ENCODE measurements at places on chromosomes 1 and 21. TPM values are rescaled to one million over a fixed set of nuclear protein-coding genes. Genes with fewer than 3 reads are reported as not detected.
A peak's percentile ranks its signal among the peaks of the same experiment; 100 is the strongest.

Gene MX2
- 9.7 TPM for total RNA-seq

DNA sequence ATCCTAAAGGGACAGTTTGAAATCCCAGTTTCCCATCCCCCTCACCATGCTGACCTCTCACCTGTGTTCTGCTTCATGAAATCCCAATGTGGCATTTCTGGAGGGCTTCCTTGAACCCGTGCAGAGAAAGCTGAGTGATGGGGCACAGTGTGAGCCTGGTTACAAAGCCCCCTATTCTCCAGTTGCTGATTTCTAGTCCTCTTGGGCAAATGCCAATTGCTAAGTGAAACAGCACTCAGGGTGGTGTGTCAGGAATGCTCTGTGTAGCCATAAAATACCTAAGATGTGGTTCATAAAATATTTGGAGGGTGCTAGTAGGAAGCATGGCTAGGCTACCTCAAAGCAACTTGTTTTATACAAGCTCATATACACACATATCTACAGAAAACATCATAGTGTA is 32.0 kb downstream of the SUSD4 start:
- peaks cover 2% of the 10 kb centered on the region for H3K4me1 ChIP-seq
- H3K27me3 ChIP-seq = no peaks in the 10 kb centered on the region
- no peaks in the 10 kb centered on the region for H3K36me3 ChIP-seq
- no peak for DNase-seq
- H3K27ac ChIP-seq = no peak overlapping the region
- no peak overlapping the region for H3K4me3 ChIP-seq

- no peaks in the 10 kb centered on the region for H3K27me3 ChIP-seq
- no peak overlapping the region for H3K4me3 ChIP-seq
- no peak overlapping the region for H3K27ac ChIP-seq
- no peaks in the 10 kb centered on the region for H3K4me1 ChIP-seq
Observed at GRCh38 chr1:156165083-156165482, 11.7 kb downstream of the SEMA4A start.

DNA sequence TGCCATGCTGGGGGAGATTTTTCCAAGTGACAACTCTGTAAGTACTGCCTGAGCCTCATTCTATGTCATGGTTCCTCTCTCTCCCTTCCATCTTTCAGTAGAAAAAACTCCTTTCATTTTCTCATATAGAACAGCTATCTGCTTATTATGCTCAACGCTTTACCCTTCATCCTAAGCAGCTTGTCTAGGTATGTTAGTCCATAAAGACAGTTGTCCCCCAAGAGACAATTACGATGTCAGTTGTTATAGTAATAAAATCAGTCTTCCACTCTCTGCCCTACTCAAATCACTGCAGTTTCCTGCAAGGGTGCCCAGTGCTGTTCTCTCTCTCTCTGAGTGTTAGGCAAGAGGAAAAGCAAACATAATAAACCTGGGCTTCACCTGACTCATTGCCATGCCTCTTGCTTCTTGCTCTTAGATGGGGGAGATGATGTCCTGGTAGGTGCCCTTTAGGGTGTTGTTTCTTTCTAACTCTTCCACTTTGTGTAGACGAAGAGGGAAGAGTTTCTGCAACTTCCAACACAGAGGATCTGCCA is 59.4 kb downstream of the PAPPA2 start:
- H3K4me1 ChIP-seq = no peaks in the 10 kb centered on the region
- H3K4me3 ChIP-seq = no peak overlapping the region
- no peak overlapping the region for H3K27ac ChIP-seq
- no peaks in the 10 kb centered on the region for H3K36me3 ChIP-seq

DNA sequence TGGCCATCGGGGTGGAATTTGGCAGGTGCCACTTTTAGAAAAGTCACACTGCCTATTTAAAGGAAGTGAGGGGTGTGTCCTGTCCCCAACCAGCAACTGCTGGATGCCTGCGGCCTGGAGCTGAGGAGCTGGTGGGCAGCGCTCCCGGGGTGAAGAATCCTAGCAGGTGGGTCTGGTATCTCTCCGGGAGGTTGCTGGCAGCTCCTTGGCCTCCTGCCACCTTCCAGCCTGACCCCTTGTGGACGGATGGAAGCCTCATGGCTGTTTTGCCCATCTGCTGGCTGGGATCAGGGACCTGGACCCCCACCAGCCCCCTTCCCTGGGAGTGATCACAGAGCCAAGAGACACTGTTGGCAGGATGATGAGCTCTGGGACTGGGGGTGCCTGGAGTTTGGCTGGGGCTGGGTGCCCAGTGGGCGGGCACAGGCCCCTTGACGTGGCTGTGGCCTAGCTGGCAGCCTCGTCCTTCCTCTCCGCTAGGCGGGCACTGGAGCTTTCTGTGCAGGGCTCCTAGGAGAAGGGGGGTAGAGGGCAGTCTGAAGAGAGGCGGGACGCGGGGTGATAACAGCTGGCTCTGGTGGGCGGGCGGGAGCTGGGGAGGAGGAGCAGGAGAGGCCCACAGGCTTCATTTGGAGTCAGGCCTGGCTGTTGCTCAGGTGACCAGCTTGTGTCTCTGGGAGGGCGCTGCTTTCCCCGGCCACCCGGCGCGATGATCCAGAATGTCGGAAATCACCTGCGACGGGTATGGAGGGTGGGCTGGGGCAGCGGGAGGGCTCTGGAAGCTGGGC is at the start of gene ACOT11:
Gene ACOT11, plus strand, starts transcription at position 628 of the 788 bp plus-strand sequence. Its CDS starts 82 bp downstream, at position 710.
- peak; percentile 94 for DNase-seq
- H3K4me1 ChIP-seq = peaks cover 20% of the 10 kb centered on the region
- peak within 1 kb of the TSS; percentile 44 for H3K4me3 ChIP-seq
- H3K27ac ChIP-seq = peak within 1 kb of the TSS; percentile 83
- H3K36me3 ChIP-seq = no peaks in the 10 kb centered on the region

All from ascending aorta (tissue), 2 donors.